ENCODE measurements at places on chromosomes 6 and 20.

DNA sequence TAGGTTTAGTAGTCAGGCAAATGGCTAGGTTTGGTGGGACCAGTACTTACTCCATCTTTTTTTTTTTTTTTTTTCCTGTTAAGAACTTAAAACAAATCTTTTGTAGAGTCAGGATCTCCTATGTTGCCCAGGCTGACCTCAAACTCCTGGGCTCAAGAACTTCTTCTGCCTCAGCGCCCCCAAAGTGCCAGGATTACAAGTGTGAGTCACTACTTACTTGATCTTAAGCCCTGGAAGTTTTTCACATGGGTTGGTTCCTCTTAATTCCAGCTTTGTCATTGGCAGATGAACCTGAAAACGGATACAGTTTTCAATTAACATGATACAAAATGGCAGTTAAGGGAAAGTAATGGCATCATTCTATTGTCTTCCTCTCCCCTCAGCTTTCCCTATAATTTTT is 179.4 kb upstream of the JAG1 start:
- DNase-seq: no peak

GRCh38 chr6:17015144-17015543 is 86.7 kb upstream of the STMND1 start:
- DNase-seq: no peak

- no peak for DNase-seq
These were observed 173.0 kb downstream of the GMDS start for GRCh38 chr6:2072453-2072852.

DNA sequence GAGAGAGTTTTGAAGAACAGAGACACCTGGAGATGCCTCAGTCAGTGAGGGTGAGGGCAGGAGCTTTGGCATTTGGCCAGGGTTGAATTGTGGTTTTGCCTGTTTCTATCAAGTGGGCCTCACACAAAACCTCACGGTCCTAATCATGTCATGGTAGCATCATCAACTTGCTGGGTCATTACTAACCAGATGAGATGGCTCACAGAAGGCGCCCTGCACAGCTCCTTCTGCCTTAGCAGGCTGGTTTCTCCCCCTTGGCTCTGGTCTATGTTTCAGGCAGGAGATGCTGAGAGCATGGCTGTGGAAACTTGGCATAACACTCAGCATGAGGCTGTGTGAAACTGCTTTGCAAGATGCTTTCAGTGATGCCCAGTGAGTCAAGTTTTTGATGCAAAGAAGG is 99.3 kb downstream of the LRRC1 start:
- DNase-seq: no peak

DNA sequence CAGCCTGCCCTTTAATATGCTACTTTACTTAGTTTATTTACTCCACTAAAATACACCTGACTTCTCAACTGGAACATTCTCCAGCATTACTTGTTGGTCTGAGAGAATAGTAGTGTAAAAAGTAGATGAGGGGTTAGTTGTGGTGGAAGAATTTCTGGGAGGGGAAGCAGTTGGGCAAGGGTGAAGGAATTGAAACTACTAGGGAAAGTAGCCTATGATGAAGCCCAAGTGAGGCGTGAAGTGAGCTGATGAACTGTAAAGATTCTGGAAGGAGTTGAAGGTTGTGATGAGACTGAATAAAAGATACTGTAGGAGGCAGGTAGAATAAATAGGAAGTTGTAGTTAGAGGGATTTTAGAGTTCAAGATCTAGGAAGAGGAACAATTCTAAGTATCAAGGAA is 72.5 kb downstream of the ITCH start:
- no peak for DNase-seq

GRCh38 chr6:100447900-100448748 is 16.6 kb downstream of the SIM1 start:
- DNase-seq: peak; percentile 13

DNA sequence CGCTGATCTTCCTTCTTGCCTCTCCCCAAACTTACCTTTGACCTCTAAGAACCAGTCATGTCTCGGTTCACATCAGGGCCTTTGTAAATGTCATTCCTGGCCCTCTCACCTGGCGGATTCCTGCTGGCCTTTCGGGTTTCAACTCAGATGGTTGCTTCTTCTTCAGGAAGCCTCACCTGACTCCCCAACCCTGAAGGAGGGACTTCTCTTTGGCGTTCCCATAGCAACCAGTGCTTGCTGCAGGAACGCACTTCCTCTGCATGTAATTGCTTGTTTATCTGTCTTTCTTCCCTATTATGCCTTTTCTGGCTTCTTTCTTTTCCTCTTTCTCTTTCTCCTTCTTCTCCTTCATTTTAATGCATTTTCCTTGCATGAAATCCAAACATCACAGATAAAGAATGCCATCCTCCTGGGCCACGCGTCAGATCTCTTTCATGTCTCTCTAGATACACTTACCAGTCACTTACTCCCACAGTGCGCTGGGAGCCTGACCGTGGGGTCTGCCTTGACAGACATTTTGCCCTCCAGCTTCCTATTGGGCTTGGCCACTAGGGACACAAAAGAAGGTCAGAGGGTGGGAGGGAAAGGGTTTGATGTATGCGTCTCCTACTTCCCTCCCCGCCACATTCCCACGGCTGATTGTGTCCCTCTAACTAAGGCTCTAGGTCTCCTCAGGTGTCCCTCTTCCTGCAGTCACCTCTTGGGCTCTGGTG is 295.7 kb upstream of the TSHZ2 start:
- DNase-seq: peak; percentile 9

DNA sequence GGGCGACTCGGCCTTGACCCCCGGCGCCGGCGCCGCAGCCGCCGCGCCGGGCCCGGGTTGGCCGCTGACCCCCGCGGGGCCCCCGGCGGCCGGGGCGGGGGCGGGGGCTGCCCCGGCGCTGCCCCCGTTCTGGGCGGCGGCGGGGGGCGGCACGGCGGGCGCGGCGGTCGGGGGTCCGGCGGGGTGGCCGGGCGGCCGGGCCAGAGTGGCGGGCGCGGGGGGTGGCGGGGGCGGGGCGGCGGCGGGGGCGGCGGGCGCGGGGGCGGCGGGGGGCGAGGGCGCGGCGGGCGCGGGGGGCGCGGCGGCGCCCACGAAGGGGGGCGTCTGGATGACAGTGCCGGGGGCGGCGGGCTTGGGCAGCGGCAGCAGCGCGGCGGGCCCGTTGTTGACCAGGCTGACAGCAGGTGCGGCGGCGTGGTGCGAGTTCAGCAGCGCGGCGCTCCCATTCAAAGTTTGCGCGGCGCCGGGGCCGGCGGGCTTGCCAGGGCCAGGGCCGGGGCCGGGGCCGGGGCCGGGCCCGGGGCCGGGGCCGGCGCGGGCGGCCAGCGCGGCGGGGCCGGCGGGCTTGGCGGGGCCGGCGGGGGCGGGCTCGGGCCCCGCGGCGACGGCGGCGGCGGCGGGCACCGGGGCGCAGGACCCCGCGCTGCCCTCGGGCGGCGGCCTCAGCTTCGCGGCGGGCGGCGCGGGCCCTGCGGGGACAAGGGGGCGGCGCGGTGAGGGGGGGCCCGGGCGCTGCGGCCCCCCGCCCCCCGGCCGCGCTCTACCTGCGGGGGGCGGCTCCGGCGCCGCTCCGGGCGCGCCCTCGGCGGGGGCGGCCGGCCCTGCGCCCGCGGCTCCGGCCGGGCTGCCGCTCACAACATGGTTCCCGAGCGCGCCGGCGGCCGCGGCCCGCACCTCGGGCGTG is 659 bp downstream of the TAF4 start:
- peak; percentile 40 for DNase-seq

DNA sequence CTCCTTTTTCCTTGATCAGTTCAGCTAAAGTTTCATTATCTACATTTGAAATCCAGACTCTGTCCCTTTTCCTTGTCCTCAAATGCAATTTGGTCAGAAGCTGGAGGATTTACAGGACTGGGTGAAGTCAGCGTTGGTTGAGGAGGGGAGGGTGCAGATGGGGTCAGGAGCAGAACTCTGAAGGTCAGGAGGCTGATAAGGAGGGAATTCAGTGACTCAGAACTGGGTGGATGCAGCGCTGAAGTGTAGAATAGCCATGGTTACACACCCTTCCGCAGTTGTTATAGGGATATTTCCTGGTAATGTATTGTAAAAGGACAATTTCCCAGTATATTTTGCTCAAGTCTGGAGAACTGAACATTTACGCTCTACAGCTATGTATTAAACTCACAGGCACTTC is 133.1 kb upstream of the FOXA2 start:
- peak; percentile 89 for DNase-seq

DNA sequence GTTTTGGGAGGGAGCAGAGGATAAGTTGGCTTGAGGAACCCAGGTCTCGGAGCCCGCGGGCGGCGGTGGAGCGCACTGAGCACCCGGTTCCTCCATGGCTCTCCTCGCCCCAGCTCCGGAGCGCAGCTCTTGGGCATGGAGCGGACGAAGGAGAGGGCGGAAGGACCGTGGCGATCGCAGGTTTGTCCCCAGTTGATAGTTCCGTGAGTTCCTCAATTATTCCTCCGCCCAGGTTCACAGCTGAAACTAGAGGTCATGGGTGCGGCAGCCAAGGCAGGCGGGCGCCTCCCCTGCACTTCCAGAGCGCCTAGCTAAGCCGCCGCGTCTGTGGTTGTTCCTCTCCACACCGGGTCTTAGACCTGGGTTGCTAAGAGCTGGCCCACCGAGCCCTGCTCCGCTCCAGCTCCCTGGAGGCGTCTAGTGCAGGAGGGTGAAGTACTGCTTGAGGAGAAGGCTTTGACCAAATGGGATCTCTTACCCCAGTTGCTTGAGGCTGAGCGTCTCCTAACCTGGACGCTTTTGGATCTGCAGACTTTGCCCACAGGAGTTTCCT is at the start of gene HTR1B:
TSS of gene HTR1B (minus strand) at position 184 of the 553 bp plus-strand sequence. CDS start at position 96, 88 bp downstream.
- peak; percentile 55 for DNase-seq

DNA sequence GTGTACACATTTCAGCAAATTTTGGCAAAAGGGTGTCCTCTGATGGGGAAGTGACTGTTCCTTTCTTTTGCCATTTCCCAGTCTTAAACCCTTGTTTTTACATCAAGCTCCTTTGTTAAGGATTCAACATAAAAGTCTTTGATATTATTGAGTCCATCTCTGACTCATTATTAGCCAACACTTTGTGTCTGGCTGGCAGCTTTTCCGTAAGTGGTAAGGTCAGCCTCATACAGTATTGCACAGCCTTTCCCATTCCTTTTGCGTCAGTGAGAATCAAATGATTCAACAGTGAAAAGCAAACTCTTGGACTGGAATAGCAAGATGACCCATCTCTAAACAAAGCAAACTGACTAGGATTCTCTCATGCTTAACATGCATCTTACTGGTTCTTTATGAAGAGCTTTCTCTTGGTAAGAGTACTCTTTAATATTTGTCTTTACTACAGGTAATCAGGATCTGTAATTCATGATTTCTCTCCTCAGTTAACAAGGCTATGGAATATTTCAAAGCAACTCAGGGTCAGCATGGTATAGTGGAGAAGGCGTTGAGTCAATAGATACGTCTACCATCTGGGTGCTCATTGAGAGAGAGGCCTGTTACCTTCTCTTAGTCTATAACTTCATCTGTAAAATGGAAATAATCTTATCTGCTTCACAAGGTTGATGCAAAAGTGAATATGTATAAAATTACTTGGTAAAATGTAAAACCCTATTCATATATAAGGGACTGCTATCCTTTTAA is 183.6 kb downstream of the PRL start:
- no peak for DNase-seq

DNA sequence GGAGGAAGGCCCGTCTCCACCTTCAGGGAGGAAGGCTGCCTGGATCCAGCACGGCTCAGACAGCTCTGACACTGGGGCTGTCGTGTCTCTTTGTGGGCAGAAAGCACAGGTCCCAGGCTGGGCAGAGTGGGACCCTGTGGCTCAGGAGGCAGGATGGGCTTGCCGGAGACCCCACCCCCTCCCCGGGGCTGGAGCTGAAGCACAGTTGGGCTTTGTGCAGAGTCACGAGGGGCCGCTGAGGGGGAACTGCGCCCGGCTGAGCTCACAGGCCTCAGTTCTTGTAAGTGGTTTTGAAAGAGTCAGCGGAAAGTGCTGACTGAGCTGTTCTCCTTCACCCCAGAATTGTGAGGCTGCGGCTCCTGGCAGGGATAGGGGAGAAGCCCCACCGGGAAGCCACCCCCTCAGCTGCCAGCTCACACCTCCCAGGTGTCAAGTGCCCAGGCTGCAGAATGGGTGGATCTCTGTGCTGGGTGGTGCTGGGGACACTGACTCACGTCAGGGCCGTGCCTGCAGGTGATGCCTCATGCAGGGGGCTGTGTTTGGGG is 145.5 kb upstream of the RNF24 start:
- DNase-seq: no peak

DNA sequence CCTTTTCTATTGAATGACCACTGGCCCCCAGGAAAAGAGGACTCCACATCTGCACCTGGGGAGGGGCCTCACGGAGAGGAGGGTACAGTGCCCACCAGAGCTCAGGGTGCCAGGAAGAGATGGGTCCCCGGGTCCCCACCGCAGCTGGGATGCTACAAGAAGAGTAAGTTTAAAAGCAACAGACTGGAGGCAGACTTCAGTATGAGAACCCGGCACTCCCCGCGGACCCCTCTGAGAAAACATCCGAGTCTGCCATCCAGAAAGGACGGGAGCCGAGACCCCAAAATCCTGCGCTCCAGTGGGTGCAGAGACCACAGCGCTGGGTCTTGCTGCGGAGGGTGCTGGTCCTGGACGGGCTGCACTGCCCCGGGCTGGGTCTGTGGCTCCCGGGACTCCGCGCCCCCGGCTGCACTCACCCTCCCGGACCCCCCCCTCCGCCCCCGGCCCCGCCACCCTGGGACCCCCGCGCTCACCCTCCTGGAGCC is 350 bp downstream of the HELZ2 start:
- no peak for DNase-seq

DNA sequence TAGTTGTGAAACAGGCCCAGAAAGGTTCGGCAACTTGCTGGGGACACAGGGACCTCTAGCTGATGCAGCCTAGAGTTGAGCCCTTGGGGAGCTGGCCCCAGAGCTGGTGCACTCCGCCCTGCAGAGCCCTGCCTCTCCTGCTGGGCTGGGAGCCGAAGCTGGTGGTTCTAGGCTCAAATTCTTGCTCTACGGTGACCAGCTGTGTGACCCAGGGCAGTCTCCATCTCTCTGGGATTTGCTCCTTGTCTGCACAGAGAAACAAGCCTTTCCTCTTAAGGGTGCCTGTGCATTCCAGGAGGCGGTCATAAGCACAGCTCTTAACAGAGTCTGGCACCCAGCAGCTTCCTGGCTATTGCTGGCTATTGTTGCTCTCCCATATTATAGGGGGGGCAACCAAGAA is 47.4 kb downstream of the RBM38 start:
- no peak for DNase-seq

DNA sequence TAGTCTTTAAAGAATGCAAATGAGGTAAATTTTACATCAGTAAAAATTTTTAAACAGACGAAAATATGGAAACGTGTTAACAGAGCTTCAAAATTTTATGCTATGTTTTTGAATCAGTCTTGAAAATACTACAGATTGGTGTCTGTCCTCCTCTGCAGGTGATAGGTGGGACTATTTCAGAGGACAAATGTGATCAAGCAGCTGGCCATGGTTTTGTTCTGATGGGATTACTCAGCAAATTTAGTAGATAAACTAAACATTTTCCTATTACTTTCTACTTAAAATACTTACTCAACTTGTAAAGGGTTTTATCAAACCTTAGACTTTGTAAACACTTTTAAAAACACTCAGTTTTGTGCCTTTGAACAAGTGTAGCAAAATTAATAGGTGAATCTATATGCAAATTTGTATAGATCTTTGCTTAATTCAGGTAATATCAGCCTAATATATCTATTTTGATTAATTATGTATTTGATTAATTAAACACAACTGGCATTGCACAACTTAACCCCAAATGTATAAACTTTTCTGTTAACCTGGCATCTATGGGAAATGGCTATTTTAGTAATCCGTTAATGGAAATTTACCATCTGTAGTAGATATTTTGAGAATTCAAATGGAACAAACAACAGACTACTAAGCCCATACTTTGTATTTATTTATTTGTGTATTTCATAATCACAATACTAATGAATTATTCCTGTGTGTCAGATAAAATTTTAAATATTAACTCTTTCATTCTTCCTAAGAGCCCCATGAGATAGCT is 22.5 kb downstream of the ADGRB3 start:
- no peak for DNase-seq

- DNase-seq: no peak
These were observed 377.1 kb downstream of the ESR1 start for GRCh38 chr6:152184573-152184916.
